ENCODE measurements at places on chromosomes 11 and 22.

DNA sequence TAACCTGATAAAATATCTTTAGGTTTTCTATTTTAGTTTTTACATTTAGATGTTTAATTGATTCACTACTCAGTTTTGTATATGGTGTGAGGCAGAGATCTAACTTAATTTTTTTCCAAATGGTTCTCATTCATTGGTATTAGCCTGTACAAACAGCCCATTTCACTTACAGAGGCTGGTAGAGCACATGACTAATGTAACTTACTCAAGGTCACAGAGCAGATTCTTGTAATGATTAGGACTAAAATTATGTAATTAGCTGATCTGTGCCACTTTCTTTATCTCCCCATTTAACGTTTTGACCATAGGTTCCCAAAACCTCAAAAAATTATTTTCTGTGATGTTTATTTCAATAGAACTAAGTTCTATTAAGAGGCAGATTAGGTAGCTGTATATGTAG, 16.5 kb upstream of the TNRC6B start:
- no peak for DNase-seq

DNA sequence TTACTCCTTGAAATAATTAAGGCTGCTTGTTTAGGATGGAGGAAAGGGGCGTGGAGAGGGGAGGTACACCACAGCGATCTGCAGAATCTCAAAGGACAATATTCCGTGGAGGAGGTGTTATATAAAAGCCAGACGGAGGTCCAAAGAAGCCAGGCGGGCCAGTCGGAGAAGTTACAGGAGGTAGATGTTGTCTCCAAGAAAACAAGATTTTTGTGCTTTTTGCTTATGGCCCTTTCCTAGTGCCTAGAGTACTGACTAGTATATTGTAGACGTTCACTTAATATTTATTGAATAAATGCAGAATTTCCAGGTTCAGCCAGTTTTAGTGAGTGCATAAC, 761 bp downstream of the ZDHHC13 start:
- DNase-seq = no peak

- DNase-seq = no peak
Measured at GRCh38 chr22:34879001-34879400, 187.0 kb upstream of the ISX start.

GRCh38 chr11:67820081-67820480, 145.7 kb upstream of the ALDH3B2 start:
- no peak for DNase-seq

GRCh38 chr11:84564180-84564866, 1062.8 kb downstream of the DLG2 start:
- peak; percentile 31 for DNase-seq

DNA sequence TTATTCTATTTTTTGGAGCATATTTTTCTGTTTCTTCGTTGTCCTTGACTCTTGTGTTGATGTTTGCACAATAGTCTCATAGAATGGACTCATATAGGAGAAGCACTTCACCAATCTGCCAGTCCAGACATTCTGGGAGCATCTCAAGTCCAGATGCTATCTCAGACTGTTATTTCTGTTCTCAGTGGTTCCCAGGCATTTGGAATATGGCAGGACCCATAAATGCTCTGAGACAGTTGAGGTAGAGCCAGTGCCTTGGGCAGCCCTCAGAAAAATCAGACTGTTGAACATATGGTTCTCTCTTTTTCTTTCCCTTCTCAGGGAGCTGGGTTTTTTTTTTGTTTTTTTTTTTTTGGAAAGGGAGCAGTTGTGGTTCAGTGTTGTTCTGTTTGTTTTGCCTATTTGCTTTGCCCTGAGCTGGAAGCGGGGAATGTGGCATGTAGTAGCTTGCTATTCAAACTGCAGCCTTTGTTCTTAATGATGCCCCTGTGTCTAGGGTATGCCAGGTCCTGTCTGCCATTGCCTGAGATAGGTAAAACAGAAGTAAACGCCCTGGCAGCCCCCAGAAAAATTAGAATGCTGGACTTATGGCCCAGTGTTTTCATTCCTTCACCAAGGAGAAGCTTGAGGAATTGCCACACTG, 3.7 kb upstream of the MS4A2 start:
- no peak for DNase-seq

- DNase-seq = peak; percentile 28
Measured at GRCh38 chr22:20138417-20138738, 6.8 kb downstream of the ZDHHC8 start.

DNA sequence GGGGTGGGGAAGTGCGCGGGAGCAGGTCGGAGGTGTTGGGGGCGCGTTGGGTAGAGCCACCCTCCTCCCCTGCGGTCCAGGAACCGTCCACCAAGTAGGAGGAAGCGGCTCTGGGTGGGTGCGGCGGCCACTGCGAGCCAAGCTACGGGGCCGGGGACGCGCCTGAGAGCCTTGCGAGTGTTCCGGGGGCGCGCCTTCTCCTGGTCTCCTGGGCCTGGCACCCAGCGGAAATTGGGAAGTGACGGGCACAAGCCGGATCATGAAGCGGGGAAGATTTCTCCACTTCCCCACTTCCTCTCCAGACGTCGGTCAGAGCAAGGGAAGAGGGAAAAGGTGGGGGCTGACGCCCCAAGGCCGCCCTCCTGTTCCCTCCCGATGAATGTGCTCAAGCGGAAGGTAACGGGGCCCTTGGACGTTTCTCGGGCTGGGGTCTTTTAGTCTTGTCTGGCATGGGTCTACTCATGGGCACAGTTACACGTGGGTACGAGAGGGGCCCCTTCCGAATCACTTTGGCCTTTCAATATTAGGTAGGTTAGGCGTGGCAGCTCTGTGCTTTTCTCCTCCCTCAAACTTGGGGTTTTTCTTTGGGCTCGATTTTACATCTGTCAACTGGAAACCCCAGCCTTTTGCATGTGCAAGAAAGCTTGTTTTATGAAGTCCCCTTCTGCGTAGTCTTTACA, 865 bp downstream of the RBM14 start:
- no peak for DNase-seq

DNA sequence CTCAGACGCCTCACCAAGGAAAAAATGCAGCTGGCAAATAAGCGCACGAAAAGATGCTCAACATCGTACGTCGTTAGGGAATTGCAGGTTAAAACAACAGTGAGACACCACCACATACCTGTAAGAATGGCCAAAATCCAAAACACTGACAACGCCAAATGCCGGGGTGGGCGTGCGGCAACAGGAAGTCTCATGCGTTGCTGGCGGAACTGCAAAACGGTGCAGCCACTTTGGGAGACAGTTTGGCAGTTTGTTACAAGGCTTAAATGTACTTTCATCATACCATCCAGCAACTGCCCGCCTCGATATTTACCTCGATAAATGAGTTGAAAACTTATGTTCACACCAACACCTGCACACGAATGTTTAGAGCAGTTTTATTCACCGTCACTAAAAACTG, 7.5 kb upstream of the CTSD start:
- DNase-seq = no peak

DNA sequence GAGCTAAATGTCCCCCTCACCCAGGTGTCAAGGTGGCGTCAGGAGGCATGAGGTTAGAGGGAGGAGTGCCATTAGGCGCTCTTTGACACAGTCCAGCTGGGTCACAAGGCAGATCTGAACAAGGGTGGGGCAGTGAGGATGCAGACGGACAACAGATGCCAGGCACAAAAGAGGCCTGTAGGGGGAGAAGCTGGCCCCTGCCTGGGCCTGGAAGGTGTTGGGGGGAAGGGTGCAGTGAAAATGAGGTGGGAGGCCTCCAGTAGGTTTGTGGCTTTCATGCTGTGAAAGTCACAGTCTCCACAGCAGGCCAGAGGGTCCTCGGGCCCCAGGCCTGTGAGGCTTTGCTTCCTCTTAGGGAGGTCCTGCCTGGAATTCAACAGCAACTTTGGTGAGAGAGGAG, 85.0 kb upstream of the PLET1 start:
- DNase-seq = peak; percentile 32

DNA sequence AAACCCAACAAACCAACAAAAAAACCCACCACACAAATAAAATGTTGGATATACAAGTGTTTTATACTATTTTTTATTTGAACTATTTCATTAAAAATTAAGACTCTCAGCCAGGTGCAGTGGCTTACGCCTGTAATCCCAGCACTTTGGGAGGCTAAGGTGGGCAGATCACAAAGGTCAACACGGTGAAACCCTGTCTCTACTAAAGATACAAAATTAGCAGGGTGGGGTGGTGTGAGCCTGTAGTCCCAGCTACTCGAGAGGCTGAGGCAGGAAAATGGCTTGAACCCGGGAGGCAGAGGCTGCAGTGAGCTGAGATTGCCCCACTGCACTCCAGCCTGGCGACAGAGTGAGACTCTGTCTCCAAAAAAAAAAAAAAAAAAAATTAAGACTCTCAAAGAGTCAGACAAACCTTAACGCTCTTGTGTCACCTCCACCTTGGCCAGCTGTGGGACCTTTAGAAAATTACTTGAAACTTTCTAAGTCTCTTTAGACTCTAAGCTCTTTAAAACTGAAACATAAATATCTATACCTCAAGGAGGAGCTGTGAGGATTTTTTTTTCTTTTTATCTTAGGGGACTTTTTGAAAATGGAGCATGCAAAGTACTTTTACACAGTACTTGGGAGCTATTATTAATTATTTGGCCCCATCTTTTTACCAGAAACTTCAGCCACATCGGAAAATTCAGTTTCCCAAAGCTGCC, 68.4 kb upstream of the CLNS1A start:
- DNase-seq = no peak

DNA sequence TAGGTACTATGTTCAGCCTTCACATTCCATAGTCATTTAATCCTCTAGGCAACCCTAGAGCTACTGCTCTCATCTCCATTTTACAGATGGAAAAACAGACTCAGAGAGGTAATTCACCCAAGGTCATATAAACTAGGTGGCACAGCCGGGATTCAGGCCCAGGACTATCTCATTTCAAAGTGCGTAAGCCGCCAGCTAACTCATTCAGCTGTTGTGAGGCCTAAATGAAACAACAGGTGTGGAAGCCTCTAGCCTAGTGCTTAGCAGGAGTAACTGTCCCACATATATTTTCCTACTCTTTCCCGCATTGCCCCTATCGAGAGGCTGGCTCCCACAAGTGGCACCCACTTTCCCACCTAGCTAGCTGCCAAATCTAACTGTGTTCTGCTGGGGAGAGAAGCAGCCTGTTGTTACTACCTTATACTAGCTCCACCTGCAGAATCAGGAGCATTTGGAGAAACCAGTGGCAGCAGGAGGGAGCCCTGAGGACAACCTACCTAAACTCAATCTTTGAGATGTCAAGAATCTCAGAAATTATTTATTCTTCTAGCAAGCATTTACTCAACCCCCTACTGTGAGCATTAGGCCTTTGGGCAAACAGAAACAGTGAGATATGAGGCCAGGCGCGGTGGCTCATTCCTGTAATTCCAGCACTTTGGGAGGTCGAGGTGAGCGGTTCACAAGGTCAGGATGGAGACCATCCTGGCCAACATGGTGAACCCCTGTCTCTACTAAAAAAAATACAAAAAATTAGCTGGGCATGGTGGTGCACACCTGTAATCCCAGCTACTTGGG, 20.9 kb downstream of the PRG3 start:
- DNase-seq = peak; percentile 85

GRCh38 chr11:72410956-72411355, 23.4 kb downstream of the CLPB start:
- DNase-seq = no peak

Measured in myocyte (in vitro differentiated cells).